Activated B cell treated with CpG ODN at 0.5 μM for 24 hours (primary cell): ENCODE measurements at places on chromosomes 1 and 21. TPM values are rescaled to one million over a fixed set of nuclear protein-coding genes. Genes with fewer than 3 reads are reported as not detected.

DNA sequence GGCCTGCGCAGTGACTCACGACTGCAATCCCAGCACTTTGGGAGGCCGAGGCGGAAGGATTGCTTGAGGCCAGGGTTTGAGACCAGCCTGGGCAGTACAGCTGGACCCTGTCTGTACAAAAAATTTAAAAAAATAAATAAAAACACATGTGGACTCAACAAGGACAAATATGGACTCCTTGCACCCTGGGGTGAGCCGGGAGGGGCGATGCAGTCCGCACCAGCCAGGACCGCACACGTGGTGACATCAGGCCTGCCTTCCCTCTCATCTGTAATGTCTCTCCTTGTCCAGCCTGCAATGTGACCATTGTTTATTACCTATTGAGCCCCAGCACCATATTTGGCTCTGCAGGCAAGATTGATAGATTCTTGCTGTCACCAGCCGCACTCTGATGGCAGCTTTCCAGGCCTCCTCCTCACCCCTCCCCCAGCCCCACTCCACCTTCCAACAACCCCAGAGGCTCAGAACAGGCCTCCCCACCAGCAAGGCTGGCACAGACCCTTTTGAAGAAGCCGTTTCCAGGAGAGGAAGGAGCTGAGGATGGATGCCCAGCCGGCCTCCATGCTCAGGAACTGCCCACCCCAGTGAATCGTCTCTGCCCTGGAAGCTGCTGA, 55.2 kb downstream of the IRF2BP2 start:
- H3K27me3 ChIP-seq, result no peaks in the 10 kb centered on the region
- no peak for DNase-seq
- no peak overlapping the region for H3K4me3 ChIP-seq
- no peaks in the 10 kb centered on the region for H3K4me1 ChIP-seq
- H3K36me3 ChIP-seq, result no peaks in the 10 kb centered on the region

DNA sequence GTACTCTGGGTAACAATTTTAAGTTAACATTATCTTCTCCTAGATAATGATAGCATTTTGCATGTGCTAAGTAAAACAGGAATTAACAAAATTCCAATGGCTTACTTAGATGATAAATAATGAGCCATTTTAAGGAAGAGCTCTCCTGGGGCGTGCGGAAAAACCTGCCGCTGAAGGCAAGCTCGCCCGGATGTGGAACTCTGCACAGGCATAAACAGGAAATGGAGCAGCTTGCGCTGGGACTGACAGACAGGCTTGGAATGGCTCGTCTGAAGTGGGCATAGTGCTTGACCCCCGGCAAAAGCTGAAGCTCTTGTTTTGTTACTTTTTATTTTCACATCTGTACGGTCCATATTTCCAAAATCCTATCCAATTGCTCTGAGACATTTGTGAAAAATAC, 169.2 kb downstream of the ZNF281 start:
- H3K4me3 ChIP-seq, result no peak overlapping the region
- no peaks in the 10 kb centered on the region for H3K36me3 ChIP-seq
- H3K4me1 ChIP-seq, result peaks cover 5% of the 10 kb centered on the region
- peaks cover 45% of the 10 kb centered on the region for H3K27me3 ChIP-seq
- no peak overlapping the region for H3K27ac ChIP-seq

DNA sequence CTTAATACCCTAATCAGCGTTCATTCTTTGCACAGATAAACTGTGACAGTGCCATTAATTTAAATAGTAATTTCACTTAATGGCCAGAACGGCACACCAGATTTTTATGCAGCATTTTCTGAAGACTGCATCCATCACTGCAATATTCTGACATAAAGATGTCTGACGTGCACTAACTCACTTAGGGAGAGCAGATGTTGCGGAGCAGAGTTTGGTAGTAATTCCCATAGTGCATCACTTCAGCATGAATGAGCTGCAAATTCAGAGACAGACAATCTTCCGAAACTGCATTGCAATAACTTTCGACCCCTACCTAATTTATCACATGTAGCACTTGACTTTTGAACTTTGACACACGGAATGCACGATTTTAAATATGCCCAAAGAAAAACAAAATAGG, 225.3 kb downstream of the KCTD3 start:
- no peak overlapping the region for H3K4me3 ChIP-seq
- no peak for DNase-seq
- H3K27ac ChIP-seq, result no peak overlapping the region
- no peaks in the 10 kb centered on the region for H3K36me3 ChIP-seq
- no peaks in the 10 kb centered on the region for H3K27me3 ChIP-seq

DNA sequence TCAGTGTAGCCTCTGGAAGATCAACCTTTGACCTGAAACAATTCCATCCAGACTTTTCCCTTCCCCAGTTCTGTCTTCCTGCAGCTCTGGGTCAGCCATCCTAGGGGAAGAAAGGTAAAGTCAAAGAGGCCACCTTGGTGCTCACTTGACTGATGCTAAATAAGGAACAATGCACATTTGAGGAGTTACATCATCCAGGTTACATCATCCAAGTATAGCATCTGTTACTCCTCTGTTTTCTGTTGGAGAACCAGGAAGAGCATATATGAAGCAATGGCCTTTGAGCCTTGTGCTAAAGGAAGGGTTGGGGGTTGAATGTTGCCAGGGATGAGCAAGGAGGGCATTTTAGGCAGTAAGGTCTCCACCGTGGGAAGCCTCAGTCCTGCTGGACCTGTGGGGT, 3.1 kb upstream of the DSCAM start:
- no peak overlapping the region for H3K27ac ChIP-seq
- no peak for DNase-seq
- no peaks in the 10 kb centered on the region for H3K36me3 ChIP-seq
- H3K27me3 ChIP-seq, result peaks cover 21% of the 10 kb centered on the region
- H3K4me1 ChIP-seq, result no peaks in the 10 kb centered on the region
- H3K4me3 ChIP-seq, result no peak overlapping the region

- no peaks in the 10 kb centered on the region for H3K36me3 ChIP-seq
- no peak overlapping the region for H3K27ac ChIP-seq
- H3K4me3 ChIP-seq, result no peak overlapping the region
- no peak for DNase-seq
Observed at GRCh38 chr1:234270581-234271242, 102.5 kb upstream of the COA6 start.

DNA sequence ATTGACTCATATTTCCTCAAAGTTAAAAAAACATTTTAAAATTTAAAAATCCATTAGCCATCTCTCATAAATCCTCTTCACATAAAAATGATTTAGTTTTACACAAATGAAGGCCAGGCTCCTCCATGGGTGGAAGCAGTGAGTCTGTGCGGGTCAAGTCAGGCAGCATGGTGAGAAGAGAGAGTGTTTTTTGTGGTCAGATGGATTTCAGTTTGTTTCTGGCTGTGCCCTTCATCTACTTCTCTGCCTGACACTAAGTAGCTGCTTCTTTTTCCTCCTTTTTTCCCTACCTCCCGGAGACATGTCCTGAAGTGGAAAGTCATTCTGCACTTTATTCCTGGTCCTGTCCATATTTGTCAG, 10.3 kb downstream of the PLA2G4A start:
- DNase-seq, result no peak
- H3K27ac ChIP-seq, result no peak overlapping the region
- H3K27me3 ChIP-seq, result no peaks in the 10 kb centered on the region
- no peak overlapping the region for H3K4me3 ChIP-seq

DNA sequence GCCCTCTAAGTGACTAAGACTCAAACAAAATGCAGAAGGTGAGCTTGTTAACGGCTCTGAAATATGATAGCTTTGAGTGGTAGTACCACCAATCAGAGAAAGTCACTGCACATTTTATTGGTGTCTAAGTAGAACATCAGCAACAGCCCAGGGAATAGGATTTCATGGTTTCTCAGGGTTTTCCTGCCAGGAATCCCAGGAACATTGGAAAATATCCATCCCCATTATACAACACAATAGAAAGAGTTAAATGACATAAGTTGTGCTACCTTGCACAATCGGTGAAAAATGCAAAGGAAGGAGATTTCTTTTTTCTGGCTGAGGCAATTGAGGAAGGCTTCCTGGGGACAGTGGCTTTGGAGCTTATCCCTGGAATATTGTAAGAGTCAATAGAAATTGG, 283.1 kb downstream of the HLX start:
- H3K36me3 ChIP-seq, result no peaks in the 10 kb centered on the region
- no peak overlapping the region for H3K27ac ChIP-seq
- no peak for DNase-seq
- H3K4me3 ChIP-seq, result no peak overlapping the region
- peaks cover 14% of the 10 kb centered on the region for H3K27me3 ChIP-seq

DNA sequence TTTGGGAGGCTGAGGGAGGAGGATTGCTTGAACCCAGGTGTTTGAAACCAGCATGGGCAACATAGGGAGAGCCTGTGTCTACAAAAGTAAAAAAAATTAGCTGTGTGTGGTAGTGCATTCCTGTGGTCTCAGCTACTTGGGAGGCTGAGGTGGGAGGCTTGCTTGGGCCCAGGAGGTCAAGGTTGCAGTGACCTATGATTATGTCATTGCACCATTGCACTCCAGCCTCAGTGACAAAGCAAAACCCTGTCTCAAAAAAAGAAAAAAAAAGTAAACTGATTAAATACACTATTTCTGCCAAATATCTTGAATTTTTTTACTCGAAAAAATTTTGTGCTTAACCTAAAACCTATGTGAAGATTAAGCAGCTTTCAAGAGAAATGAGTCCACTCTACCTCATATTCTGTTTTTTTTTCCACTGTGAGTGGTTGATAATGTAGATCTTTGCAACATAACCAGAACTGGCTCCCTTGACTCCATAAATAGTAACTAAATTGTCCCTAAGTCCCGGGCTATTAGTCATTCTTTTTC, 19.4 kb upstream of the ZNF281 start:
- H3K4me3 ChIP-seq, result no peak overlapping the region
- no peaks in the 10 kb centered on the region for H3K27me3 ChIP-seq
- H3K27ac ChIP-seq, result no peak overlapping the region

DNA sequence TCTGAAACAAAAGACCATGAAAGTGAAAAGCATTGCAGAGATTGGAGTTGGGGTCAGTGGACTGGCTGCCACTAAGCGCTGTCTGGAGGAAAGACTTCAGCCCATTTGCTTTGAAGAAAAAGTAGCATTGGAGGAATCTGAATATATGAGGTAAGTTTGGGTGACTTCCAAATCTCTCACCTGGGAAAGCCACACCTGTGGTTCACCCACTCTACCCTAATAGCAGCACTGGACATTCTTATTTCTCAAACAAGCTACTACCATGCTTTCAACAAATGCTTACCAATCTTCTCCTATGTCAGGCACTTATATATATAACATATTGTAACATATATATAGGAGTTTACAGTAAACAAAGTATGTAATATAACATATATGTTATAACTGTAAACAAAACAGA, 76.0 kb upstream of the POGK start:
- no peak for DNase-seq
- H3K36me3 ChIP-seq, result no peaks in the 10 kb centered on the region
- no peak overlapping the region for H3K4me3 ChIP-seq
- no peak overlapping the region for H3K27ac ChIP-seq

- peaks cover 43% of the 10 kb centered on the region for H3K27me3 ChIP-seq
- H3K36me3 ChIP-seq, result no peaks in the 10 kb centered on the region
- DNase-seq, result no peak
- no peaks in the 10 kb centered on the region for H3K4me1 ChIP-seq
- H3K4me3 ChIP-seq, result no peak overlapping the region
- no peak overlapping the region for H3K27ac ChIP-seq
Observed at GRCh38 chr1:11550664-11551283, 71.8 kb downstream of the DISP3 start.

- H3K36me3 ChIP-seq, result no peaks in the 10 kb centered on the region
- peaks cover 8% of the 10 kb centered on the region for H3K4me1 ChIP-seq
- no peak for DNase-seq
- H3K27me3 ChIP-seq, result no peaks in the 10 kb centered on the region
- no peak overlapping the region for H3K4me3 ChIP-seq
- no peak overlapping the region for H3K27ac ChIP-seq
Observed at GRCh38 chr1:231596337-231596791, 30.2 kb upstream of the DISC1 start.

GRCh38 chr1:89794406-89794805, 26.4 kb upstream of the LRRC8D start:
- H3K27me3 ChIP-seq, result no peaks in the 10 kb centered on the region
- H3K27ac ChIP-seq, result no peak overlapping the region

GRCh38 chr1:28720376-28720775, 16.4 kb upstream of the YTHDF2 start:
- H3K4me3 ChIP-seq, result no peak overlapping the region
- peaks cover 2% of the 10 kb centered on the region for H3K36me3 ChIP-seq
- no peaks in the 10 kb centered on the region for H3K27me3 ChIP-seq
- no peaks in the 10 kb centered on the region for H3K4me1 ChIP-seq

DNA sequence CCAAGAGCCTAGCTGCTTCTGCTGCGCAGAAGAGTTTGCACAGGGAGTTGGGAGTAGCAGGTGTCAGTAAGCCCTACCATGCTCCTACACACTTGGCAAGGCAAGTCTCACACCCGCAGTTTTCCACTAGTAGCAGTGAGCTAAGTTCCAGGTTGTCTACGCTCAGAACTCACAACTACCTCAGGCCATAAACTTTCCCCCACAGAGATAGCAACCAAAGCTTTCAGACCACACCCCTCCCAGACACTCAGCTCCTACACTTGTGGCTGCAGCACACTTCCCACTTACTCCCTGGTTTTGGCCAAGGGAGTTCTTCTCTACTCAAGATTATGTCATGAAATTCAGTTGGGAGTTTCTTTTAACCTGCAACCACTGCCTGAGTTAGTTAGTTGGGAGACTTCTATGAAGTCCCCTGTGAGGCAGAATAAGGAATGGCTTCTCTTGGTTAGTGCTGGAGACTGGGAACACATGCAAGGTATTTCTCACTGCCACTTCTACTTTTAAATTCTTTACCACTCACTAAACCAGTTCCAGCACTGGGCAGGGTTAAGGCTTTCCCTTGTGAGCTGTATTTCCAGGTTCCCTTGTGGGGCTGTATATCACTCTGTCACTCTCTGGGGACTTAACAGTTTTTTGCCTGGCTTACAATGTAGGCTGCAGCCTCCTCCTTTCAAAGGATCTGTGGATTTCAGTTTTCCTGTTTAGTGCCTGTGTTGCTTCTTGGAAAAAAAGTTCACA, 18.3 kb upstream of the MAB21L3 start:
- H3K4me3 ChIP-seq, result no peak overlapping the region
- no peak for DNase-seq
- H3K27me3 ChIP-seq, result peaks cover 17% of the 10 kb centered on the region

DNA sequence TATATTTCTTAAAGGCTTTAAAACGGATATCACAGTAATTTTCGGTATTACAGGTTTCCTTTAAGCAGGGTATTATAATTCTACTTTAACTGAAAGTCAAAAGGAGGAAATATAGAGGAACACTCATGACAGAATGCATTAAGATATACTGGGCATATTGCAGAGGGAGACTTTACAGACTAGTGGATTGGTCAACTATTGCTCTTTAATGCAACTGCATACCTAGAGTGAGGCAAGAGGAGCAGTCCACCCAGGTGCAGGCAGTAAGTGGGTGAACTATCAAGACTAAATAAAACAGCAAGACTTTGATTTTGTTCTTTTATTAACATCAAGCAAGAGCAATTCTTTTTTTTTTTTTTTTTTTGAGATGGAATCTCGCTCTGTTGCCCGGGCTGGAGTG, 10.5 kb downstream of the SCAF4 start:
- no peaks in the 10 kb centered on the region for H3K27me3 ChIP-seq
- H3K4me3 ChIP-seq, result no peak overlapping the region
- no peak overlapping the region for H3K27ac ChIP-seq
- peaks cover 82% of the 10 kb centered on the region for H3K4me1 ChIP-seq
- peaks cover 25% of the 10 kb centered on the region for H3K36me3 ChIP-seq
- DNase-seq, result no peak

LCE1D gene
- total RNA-seq, result not detected in 2 replicates

SH2D2A gene
- total RNA-seq, result 1.7 and 2.3 TPM in 2 replicates

LRRC3 gene
- total RNA-seq, result 0.91 and 1.00 TPM in 2 replicates

SPAG17 gene
- total RNA-seq, result not detected in 2 replicates

ZNF593 gene
- 36.0 and 37.1 TPM in 2 replicates for total RNA-seq

IGSF8 gene
- total RNA-seq, result 25.4 and 27.9 TPM in 2 replicates

PSMD4 gene
- 189 and 201 TPM in 2 replicates for total RNA-seq

FAM131C gene
- total RNA-seq, result not detected in 2 replicates

MR1 gene
- 24.3 and 24.8 TPM in 2 replicates for total RNA-seq
